ENCODE measurements at places on chromosomes 11 and 22.

- no peak for DNase-seq
Observed at GRCh38 chr11:17812865-17813187, 78.2 kb downstream of the KCNC1 start.

DNA sequence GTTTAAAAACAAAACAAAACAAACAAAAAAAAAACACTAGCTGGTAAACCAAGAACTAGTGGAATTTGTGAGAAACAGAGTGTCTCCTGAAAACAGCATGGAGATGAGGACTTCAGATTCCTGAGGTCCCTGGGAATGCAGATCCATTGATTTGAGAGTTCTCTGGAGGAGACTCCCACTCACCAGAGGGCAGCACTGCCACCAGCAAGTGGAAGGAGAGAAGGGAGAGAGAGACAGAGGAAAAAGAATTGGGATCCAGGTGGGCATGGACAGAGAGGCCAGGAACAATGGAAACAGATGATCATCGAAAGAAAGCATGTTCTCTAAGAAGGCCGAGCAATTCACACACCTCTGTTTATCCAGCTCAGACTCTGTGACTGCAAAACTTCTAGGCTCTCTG is 31.8 kb downstream of the ETS1 start:
- DNase-seq: no peak

GRCh38 chr11:72546866-72547265 is 112.5 kb upstream of the CLPB start:
- DNase-seq: peak; percentile 2

- DNase-seq: no peak
Observed at GRCh38 chr11:116929414-116930090, 92.1 kb upstream of the APOA1 start.
